ENCODE measurements at places on chromosomes 4 and X.

DNA sequence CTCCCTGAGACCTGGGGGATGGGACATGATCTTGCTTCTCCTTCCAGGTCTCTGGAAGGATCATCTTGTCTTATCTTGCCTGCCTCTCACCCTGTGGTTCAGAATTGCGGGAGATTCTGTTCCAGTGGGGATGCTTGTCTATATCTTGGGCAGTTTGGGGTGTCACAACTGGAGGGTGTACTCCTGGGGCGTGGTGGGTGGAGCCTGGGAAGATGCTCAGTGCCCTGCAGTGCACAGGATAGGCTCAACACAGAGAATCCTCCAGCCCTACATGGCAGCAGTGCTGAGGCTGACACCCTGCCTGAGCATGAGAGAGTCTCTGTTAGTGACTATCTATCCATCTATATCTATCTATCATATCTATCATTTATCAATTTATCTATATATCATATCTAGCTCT lies 7.7 kb downstream of the P2RY8 start:
- DNase-seq: no peak

DNA sequence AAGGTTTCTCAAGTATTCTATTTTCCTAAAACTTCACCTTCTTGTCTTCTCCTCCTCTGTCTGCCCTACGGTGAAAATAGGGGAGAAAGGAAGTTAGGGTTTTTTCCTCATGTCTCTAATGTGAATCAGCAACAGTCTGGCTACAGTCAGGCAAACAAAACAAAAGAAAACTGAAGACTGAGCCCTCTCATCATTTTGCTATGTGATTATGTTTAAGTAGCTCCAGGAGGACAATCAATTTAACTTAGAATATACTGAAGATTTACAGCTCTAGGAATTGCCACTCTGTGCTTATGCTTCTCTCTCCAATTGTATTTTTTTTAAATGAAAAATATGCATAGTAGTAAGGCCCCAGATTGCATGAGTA lies 316.2 kb downstream of the GPAT3 start:
- no peak for DNase-seq

DNA sequence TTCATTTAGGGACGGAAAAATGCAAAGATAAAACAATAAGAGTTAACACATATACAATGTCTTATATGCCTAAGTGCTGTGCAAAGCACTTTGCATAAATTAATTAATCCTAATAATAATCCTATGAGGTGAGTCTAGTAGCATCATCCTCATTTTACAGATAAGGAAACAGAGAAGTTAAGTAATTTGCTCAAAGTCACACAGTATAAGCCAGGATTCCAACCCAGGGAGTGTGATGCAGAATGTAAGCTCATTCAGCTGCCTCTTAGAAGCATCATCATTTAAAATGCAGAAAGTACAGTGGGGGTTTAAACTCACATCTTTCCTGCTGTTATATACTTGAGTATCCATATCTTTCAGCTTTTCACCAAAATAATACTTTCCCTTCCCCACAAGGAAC lies 203.7 kb downstream of the LARP7 start:
- DNase-seq: no peak

GRCh38 chrX:39855748-39856129 lies 242.0 kb downstream of the BCOR start:
- DNase-seq: no peak

GRCh38 chr4:166460769-166461550 lies 587.9 kb downstream of the TLL1 start:
- no peak for DNase-seq

DNA sequence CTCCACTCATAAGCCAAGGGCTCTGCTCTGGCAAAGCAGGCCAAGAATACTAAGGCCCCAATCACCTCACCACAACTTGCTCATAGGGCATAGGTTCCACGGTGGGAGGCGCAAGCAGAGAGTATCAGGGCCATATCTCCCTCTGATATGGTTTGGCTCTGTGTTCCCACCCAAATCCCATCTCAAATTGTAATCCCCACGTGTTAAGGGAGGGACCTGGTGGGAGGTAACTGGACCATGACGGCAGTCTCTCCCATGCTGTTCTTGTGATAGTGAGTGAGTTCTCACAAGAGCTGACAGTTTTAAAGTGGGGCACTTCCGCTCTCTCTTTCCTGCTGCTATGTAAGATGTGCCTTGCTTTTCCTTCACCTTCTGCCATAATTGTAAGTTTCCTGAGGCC lies 88.7 kb downstream of the SHROOM4 start:
- no peak for DNase-seq

DNA sequence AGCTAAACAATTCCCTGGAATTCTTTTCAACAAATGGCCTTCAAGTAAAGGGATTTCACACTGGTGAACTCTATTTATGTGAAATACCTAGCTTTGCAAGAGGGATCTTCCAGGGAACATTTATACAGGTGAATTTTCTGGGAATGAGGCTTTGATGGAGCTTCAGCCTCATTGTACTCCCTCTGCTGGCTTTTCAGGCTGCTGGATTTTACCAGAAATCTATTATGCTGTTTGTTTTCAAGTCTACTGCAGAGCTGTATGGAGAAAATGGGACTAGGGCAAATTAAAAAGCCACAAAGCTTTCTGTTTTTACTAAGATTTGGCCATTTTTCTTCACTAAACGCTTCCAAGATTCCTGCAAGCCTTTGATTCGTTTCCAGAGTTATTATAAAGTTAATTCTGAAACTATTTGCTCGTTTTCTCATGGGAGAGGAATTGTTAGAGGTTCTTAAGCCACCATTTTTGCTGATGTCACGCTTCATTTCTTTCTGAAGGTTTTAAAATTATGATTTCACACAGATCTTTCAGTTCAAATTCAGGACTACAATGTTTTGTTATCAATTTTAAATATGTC lies 31.6 kb downstream of the KDM6A start:
- DNase-seq: no peak

DNA sequence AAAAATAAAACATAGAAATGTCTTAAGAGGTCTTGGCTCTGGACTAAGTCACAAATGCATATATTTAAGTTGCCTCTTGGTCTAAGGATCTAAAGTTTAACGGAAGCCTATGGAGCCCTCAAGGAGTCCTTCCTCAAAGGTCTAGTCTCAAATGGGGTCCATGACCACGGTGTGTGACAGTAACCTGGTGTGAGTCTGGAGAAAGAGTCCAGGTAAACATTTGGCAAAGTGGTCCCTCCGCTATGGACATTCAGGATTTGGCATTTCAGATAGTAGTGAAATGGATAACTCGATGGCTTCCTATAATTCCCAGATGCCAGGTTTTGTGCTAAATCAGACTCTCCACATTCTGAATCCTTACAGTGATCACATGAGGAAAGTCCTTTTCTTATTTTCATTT lies 44.2 kb downstream of the RHOH start:
- DNase-seq: no peak

DNA sequence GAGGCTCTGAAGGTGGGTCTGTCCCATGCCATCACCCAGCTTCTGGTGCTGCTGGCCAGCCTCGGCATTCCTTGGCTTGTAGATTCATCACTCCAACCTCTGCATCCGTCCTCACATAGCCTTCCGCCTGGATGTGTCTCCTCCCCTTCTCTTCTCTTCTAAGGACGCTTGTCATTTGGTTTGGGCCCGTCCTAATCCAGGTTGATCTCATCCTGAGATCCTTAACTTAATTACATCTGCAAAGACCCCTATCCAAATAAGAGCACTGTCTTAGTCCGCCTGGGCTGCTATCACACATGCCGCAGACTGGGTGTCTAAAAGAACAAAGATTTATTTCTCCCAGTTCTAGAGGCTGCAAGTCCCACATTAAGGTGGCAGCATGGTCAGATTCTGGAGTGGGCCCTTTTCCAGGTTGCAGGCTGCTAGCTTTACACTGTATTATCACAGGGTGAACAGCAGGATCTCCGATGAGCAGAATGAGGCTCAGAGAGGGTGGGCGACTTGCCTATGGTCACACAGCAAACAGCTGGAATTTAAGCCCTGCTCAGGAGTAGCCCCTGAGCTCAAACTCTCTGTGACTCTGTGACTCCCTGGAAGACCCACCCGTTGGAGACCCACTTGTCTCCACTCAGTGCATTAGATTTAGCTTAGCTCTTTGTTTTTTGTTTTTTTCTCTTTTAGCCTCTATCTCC lies 113.1 kb downstream of the STK32B start:
- DNase-seq: no peak

DNA sequence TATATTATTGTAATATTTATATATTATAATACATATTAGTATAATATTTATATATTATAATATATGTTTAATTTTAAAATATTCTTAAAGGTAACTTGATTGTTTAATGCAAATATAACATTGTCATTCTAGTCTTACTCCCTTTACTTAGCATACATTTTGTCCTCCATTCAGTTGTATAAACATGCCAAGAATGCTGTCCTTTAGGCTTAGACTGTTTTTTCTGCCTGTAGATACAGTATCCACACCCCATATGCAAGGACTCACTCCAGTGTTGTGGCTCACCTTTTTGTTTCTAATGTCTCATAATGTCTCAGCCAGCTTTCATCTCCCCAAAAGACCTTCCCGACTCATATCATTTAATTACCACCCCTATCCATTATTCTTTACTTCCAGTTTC lies 2110.0 kb downstream of the PCDH7 start:
- DNase-seq: no peak

DNA sequence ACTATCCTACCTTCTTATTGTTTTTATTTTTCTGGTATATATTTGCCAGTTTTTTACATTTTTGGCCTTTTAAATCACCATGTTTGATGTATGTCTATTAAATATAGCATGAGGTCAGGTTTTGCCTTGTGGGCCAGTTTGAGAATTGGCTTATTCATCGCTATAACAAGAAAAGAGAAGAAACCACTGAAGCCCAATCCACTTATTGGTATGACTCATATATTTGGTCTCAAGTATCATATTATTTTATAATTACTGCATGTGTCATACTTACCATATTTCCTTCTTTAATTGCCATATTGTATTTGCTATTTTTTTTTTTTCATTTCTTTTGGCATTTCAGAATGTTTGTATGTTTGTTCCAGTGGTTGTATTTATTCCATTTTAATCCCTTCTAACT lies 99.3 kb downstream of the IRF2 start:
- no peak for DNase-seq

Data from HFF-Myc (cell line).